ENCODE measurements at places on chromosomes 2 and 18.

- no peak for DNase-seq
These were observed 165.0 kb upstream of the NCKAP5 start for GRCh38 chr2:133732982-133733900.

DNA sequence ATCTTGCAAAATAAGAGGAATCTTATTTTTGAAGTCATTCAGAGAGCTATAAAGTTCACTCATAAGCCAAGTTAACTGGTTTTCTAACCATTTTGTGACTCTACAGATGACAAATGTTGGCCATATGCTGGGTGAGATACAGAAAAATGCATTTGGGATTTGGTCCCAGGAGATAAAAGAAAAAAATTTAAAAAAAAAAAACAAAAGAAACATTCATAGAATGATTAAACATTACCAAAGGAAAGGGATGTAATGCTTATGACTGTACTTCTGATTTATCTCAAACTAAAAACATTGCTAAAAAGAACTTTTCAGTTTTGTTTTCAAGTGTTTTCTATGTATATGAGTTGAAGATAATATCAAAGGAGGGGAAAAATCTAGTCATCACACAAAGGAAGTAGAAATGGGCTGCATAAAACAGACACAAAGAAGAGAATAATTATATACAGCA lies 43.1 kb downstream of the PELI1 start:
- no peak for DNase-seq

GRCh38 chr2:240759459-240759858 lies 60.6 kb downstream of the KIF1A start:
- DNase-seq = no peak

DNA sequence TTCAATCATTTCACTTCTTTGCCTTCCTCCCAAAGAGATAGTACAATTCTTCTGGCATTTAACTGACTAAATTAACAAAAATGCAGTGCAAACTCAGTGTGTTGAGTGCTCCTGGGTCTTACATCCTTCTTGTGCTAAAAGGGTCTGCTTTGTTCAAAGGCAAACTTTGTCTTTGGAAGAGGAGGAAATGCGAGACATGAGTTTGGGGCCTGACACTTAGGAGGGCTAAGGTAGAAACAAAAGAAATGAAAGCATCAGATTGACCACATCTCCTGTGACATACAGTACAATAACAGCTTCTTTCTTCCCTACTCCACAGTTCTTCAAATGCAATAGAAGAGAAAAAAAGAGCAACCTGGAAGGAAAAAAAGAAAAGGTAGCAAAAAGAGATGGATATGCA lies 161.7 kb downstream of the CNTNAP5 start:
- DNase-seq = no peak

DNA sequence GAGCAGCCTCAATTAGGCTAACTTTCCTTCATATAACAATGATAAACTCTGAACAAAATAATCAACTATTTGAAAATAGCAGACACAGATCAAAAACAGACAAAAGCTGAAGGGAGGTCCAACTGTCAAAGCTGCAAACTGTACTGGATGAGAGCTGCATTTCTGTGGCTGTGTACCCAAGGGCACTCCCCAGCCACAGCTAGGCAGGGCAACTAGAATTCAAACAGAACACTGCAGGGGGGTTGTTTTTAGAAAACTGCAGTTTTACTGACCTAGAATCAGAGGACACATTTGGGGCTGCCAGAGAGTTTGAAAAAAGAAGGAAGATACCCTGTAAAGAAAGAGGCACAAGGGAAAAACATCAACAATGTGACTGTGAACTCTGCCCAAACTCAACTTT lies 56.8 kb downstream of the SMAD2 start:
- no peak for DNase-seq

- DNase-seq = no peak
These were observed 42.1 kb upstream of the SNED1 start for GRCh38 chr2:240956171-240956934.
